ENCODE measurements at places on chromosomes 5 and 9.

DNA sequence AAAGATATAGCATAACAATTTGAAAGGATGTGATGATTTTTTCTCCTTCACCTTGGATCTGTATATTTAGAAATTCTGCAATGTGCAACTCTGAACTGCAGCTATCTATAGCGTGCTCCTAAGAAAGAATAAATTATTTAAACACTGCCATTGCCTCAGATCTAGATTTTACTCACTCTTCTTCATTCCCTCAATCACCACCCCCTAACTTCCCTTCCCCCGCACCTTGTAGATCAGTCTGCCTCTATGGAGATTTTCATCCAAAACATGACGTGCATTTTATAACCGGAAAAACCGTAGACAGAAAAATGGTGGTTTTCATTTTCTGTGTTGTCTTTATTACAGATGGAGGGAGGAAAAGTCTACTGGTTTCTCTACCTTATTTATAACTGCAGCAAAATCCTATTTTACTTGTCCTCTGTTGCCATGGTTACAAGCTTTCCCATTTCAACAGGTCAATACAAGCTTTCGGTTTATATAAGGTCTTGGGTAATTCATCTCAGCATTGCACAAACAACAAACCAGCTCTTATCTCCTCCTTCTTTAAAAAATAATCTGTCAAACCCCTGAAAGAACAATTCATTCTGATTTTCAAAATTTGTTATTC, 480.0 kb downstream of the TAF11L14 start:
- DNase-seq: no peak

DNA sequence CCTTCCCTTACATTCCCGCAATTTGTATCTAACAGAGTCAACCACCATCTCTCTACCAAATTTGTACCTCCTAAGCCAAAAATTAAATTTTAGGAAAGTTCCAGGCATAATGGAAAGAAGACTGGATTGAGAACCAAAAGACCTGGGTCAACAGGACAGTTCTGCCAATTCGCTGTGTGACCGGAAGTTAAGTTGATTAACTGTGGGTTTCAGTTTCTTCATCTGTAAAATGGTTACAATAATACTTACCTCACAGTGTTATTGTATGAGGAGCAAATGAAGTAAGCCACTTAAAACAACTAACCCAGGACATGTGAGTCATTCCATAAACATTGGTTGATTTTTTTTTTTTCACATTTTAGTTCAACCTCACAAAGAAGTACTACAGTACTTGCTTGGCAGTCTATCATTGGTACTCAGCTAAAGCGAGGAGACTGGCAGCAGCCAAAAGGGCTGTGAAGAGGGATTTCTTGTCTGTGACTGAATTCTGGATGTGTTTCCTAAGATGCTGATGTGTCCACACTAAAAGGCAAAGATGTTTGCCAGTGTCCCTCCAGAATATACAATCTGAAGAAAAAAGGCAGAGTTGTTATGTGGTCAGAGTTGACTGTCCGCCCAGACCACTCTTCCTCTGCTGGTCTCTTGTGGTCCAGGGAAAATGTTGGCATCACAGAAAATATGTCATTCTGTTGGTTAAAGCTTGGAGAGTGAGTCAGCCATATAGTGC, 198.6 kb downstream of the TLE1 start:
- DNase-seq: no peak

DNA sequence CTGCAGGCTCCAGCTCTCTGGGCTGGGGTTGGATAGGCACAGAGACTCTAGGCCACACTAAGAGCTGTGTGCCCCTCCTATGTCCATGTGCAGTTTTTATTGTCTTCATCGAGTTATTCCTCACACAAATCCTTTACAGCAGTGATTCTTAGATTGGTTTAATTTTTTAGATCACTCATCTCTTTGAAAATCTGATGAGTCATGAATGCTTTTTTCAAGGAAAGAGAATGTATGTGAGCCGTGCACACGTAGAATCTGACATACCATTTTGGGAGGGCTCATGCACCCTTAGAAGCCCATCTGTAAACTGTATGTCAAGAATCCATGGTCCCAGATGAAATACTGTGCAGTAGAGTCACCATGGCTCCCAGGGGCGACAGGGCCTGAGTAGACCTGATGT, 100.7 kb upstream of the S1PR3 start:
- DNase-seq: no peak

DNA sequence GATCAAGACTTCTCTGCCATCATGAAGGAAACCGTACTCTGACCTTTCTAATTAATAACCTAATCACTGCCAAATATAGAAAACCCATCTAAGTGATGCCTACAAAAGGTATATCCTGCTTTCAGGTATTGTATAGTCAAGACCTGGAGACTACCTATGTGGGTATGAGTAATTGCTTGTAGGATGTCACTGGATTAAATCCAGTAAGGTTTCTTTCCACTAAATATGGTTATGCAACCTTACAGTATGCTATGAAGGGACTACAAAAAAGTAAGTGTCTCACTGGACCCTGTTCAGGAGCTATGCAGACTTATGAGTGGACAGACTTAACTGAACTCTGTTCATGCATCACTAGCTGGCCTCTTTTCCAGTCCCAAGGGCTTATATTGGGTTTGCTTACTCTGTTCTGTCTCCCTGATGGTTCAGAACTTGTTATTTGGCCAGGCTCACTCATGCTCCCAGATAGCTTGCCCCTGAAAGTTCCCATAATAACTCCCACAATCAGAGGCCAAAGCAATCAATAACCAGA, 51.1 kb downstream of the PDE6A start:
- DNase-seq: no peak

- DNase-seq: no peak
Observed at GRCh38 chr5:40314275-40314674, 365.4 kb upstream of the PTGER4 start.

GRCh38 chr5:118980438-118980837, 7.9 kb downstream of the DTWD2 start:
- DNase-seq: no peak

- peak; percentile 41 for DNase-seq
Observed at GRCh38 chr5:160173-160510, 31.2 kb upstream of the LRRC14B start.

- no peak for DNase-seq
Observed at GRCh38 chr5:134857401-134857800, 11.6 kb downstream of the C5orf24 start.

- no peak for DNase-seq
Observed at GRCh38 chr9:7333719-7334118, 465.9 kb downstream of the DMAC1 start.

Measured in right forelimb (tissue), 1 donor.